ENCODE measurements at places on chromosomes 11 and 22. TPM values are rescaled to one million over a fixed set of nuclear protein-coding genes. Genes with fewer than 3 reads are reported as not detected.

GLYAT gene
- total RNA-seq, result not detected

YPEL1 gene
- total RNA-seq, result 1.1 TPM

PISD gene
- total RNA-seq, result 34.1 TPM

DNA sequence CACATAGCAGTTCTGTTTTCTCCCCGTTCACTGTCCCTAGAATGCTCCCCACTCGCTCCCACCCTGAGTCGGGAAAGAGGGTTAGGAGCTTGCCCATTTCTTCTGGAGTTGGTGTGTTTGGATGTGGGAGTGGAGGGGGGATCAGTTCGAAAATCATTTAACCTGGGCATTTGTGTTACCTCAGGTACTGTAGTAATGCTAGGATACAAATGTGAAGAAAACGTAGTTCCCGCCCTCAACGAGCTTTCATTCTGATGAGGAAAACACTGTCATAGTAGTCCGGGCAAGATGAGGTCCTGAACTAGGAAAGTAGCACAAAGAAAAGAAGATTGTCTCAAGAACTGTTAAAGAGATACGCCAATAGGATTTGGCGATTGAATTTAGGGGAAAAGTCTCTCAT is 539 bp downstream of the SDHD start:
- DNase-seq, result no peak

Measured in IMR-90 (cell line).